ENCODE measurements at places on chromosomes 6 and 20.

- DNase-seq, result no peak
These were observed 41.6 kb downstream of the IBTK start for GRCh38 chr6:82205930-82206392.

DNA sequence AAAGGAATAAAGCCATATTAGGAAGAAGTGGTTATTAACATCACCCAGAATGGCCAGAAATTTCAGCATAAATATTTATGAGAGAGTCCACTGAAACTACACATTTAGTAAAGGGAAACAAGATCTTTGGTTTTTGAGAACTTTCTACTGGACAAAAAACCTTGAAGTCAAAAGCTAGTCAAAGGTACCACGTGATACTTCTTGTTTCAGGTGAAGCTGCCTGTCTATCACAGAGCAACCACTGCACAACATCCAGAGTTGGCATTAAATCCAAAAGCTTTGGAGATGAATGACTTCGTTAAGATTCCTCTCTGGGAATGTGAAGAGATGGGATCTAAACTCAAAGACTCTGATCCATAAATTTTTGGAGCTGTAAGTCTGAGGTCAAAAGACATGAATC lies 137.0 kb downstream of the KCNQ5 start:
- DNase-seq, result no peak

- DNase-seq, result no peak
These were observed 283.7 kb downstream of the ESR1 start for GRCh38 chr6:152091201-152091600.

- no peak for DNase-seq
These were observed 23.1 kb upstream of the MROH8 start for GRCh38 chr20:37202267-37202943.

- no peak for DNase-seq
These were observed 63.2 kb upstream of the DUSP22 start for GRCh38 chr6:228881-229651.

DNA sequence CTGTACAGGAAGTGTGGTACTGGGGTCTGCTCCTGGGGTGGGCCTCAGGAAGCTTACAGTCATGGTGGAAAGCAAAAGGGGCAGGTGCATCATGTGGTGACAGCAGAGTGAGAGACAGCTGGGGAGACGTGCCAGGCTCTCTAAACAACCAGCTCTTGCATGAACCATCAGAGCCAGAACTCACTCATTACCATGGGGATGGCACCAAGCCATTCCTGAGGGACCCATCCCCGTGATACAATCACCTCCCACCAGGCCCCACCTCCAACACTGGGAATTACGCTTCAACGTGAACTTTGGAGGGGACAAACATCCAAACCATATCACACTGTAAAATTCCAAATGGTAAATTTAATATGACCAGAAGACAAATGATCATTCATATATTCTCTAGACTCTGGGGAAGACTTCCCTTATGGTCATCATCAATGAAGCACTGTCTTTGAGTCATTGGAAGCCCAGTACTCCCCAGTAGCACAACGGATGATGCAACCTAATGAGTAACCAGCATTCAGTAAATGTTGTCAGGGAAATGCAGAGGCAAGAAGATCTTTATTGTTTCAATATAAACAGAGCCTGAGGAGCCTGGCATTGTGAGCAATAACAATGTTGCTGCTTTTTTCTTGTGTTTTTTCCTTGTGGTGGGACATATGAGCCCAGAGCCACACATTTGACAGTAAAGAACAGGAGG lies 48.2 kb upstream of the RALY start:
- no peak for DNase-seq

DNA sequence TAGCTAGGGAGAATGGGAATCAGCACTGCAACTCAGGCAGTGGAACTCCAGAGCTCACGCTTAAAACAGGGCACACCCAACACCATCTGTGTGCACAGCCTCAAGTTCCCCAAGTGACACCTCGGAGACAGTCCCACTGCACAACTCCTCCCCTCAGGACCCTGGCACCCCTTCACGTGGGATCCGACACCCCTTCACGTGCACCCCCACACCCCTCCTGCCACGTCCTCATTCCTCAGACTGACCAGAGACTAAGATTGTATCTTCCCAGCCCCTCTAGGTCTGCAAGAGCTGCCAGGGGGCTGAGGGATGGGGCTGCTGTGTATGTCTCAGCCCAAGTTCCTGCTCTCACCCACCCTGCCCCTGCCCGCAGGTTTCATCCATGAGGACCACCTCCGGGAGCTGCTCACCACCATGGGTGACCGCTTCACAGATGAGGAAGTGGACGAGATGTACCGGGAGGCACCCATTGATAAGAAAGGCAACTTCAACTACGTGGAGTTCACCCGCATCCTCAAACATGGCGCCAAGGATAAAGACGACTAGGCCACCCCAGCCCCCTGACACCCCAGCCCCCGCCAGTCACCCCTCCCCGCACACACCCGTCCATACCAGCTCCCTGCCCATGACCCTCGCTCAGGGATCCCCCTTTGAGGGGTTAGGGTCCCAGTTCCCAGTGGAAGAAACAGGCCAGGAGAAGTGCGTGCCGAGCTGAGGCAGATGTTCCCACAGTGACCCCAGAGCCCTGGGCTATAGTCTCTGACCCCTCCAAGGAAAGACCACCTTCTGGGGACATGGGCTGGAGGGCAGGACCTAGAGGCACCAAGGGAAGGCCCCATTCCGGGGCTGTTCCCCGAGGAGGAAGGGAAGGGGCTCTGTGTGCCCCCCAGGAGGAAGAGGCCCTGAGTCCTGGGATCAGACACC lies 7.6 kb downstream of the MYL9 start:
- DNase-seq, result no peak
